Mammary epithelial cell (primary cell): ENCODE measurements at places on chromosomes 5 and 9.

DNA sequence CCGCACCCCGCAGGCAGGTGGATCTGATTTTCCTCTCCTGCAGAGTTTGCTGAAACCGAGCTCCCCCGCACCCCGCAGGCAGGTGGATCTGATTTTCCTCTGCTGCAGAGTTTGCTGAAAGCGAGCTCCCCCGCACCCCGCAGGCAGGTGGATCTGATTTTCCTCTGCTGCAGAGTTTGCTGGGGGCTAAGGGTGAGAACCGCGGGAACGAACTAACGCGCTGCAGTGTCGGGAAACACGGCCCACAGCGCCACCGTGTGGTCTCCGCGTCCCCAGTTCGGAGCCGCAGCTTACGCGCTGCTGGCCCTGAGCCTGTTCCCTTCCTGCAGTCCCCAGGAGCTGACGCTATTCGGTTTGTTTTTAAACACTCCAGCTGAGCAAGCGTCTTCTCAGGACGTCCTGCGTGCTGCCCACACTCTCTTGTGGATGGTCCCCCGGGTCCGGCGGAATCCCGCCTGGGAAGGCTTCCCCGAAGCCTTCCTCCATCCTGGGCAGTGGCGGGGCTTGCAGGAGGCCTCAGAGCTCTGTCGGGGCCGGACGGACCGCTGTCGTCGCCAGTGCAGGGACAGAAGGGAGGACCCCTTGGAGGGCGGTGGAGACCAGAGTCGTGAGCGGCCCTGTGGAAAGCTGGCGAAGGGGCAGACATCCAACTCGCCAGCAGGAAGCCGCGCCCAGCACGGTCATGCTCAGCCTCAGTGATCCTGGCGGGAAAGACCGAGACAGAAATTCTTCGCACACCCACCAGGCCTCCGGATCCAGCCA, 121.2 kb upstream of the LPCAT1 start:
- peak; percentile 56 for DNase-seq

DNA sequence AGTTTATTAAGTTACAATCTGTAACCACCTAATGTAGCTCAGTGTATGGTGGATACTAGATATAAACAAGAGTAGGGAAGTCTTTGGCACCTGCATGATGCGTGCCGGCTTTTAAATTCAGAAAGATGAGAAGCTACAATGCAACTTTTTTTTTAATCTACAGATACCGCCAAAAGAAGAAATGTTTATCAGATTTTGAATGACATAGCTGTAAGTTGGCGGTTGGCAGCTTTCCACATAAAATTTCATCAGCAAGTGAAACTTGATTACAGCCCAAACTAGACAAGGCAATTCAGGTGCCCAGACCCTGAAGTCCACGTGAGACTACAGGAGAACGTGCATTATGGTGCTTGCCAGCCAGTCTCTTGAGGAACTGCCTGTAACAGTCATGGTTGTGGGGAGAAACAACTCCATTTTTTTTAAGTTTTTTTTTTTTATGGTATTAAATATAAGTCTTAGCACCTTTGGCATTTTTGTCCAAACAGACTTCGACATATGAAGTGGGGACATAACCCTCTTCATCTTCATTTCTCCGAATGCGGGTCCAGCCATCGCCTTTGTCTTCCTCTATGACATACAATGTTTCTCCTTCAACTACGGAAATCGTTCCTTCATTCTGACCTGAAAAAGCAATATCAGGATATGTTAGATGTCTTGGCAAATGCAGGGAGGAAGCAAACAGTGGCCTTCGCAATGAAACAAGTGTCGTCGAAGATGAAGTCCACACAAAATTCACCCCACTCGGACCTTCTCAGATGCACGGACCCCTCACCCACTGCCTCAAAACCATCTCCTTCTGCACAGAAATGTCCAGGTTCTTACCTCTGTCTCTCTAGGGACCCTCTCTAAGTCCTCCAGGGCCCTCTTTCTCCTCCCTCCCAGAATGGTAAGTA, 60.4 kb downstream of the USP20 start:
- DNase-seq, result no peak

- no peak for DNase-seq
Observed at GRCh38 chr5:92809855-92810465, 771.1 kb downstream of the NR2F1-AS1 start.

DNA sequence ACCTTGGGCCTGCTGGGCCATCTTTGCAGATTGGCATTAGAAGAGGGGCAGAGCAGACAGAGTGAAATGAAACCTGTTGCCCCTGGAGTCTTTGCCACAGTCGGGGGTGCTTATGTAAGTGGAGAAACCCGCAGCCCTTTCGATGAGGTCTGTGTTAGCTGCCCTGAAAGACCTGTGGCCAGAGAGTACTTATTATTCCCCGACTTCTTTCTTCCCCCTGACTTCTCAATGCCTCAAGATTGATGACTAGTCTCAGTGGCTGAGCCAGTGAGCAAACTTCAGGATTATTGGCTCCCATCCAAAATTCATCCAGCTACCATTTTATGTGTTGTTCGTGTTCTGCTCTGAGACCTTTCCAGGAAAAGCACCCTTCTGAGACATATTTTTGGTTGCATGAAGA, 7.6 kb downstream of the NTRK2 start:
- DNase-seq, result no peak

- no peak for DNase-seq
Observed at GRCh38 chr9:125361837-125362531, 100.4 kb downstream of the GAPVD1 start.

DNA sequence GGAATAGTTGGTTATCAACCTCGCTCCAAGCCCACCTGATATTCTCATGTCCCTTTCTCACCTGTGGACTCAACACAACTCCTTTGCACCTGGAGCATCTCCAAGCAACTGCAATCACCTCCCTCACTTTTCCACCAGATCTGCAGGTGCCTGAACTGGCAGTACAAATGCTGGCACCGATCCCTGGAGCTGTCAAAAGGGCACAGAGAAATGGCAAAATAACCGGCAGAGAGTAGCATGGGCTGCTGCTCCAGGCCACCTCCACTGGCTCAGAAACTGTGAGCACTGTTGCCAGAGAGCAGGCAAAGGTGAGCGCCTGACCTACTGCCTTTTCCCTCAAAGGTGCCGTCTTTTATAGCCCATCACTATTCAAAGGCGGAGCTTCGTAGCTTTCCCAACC, 14.7 kb downstream of the EQTN start:
- no peak for DNase-seq

DNA sequence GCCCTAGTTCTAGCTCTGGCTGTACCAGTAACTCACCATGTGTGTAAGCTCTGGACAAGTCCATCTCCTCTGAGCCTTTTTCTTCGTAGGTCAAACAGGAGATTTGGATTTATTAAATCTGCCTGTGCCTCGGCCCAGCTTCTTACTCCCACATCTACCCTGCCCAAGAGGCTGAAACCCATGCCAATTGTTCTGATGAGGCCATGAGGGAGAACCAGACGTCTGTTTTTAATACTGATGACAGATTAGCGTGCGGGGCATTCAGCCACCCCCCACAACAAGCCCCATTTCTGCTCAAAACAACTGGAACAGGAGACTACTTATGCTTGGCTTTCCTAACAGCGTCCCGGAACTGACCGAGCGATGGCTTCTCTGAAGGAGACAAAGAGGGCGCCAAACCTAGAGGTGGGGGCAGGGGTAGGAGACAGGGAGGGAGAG, 81.2 kb upstream of the TRIM32 start:
- DNase-seq, result no peak

GRCh38 chr9:138101444-138102234, 224.1 kb downstream of the CACNA1B start:
- no peak for DNase-seq

GRCh38 chr5:125484742-125485641, 738.6 kb upstream of the ZNF608 start:
- DNase-seq, result peak; percentile 99

- peak; percentile 32 for DNase-seq
Observed at GRCh38 chr5:17219006-17219422, 1.6 kb downstream of the BASP1 start.

- no peak for DNase-seq
Observed at GRCh38 chr9:131838530-131839280, 98.8 kb upstream of the RAPGEF1 start.

- peak; percentile 2 for DNase-seq
Observed at GRCh38 chr5:137667341-137667740, 68.5 kb downstream of the KLHL3 start.

GRCh38 chr5:36943584-36943983, 67.0 kb downstream of the NIPBL start:
- DNase-seq, result no peak

DNA sequence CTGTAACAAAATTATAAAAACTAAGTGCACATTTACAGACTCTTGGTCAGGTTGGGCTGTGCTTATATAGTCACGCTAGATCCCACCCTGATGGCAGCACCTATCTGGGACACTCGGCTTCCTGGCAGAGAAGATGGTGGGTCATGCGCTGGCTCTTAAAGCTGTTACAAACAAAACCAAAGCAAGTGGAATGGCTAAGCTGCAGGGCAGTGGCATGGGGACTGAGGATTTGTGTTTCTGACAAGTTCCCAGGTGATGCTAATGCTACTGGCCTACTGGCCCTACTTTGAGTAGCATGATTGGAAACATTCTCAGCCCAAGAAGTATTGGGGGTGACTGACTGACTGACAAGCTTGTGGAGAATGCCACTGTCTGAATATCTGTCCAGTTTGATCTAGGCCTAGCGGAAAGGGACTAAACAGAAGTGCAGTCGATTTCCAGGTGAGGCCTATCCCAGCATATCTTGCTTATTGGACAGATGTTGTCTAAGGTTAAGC, 8.3 kb downstream of the BTF3 start:
- no peak for DNase-seq

GRCh38 chr5:7391814-7392692, 3.9 kb upstream of the ADCY2 start:
- no peak for DNase-seq

- no peak for DNase-seq
Observed at GRCh38 chr5:9320652-9321051, 225.2 kb downstream of the SEMA5A start.

GRCh38 chr9:108083796-108084352, 594.3 kb upstream of the KLF4 start:
- DNase-seq, result no peak

DNA sequence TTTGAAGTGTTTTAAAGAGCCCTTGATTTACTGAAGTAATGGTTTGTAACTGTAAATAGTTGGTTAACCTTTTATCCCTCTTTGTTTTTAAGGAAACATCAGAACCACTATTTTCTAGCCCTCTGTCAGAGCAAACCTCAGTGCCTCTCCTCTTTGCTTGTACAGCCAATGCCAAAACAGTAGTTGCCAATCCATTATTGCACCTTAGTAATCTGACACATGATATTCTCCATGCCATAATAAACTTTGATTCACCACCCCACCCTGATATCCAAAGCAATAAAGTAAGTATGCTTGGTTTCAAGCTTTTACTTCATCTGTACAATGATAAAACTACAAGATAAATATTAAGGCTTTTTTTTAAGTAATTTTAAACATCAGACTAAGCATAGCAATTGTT, 100.8 kb downstream of the DMXL1 start:
- DNase-seq, result no peak

GRCh38 chr9:93730648-93731047, 154.3 kb downstream of the PHF2 start:
- no peak for DNase-seq

- DNase-seq, result no peak
Observed at GRCh38 chr9:120456218-120456617, 123.7 kb downstream of the CDK5RAP2 start.

DNA sequence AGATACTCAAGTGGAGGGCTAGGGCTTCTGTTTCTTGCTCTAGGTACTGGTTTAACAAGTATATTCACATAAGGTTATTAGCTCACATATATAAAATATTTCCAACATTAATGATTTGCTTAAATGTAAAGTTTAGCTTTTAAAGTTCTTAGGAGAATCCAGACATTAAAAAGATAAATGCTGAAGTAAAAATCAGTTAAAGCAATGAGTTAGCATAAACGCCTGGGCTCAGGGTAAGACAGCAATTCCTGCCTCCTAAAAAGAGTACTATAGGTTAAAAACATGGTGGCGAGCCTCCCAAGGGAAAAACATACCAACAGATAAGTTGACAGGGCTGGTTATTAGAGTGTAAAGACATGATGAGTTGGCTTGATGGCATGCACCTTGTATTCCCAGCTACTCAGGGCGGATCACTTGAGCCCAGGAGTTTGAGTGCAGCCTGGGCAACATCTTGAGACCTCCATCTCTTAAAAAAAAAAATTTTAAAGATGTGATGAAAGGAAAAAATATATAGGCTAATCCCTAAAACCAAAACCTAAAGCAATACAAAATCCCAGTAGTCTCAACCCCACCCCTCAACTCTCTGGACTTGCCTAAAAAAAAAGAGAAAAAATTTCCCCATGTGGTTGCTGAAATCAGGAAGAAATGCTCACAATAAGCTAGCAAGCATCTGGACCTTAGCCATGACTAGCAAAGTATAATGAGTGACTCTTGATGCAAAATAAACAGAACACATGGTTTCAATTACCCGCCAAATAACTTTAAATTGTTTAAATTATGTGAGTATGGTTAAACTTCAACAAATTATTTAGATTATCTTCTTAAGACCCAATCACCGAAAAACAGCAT, 3.6 kb downstream of the GOLPH3 start:
- peak; percentile 26 for DNase-seq

GRCh38 chr5:77295863-77296378, 85.4 kb downstream of the PDE8B start:
- no peak for DNase-seq

DNA sequence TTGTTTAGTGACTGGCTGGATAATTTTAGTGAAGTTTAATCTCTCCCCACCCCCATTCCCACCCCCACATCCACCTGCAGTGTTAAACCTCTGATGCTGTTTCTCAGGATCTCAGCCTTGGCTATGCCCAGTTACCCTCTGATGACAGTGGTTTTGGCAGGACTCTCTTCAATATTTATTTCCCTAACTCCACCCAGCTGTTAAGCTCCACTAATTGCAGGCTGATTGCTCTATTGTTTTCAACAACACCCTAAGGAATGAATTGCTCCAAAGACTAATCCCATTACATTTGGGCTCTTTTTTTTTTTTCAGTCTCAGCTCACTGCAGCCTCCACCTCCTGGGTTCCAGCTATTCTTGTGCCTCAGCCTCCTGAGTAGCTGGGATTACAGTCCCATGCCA, 46.3 kb downstream of the PHAX start:
- no peak for DNase-seq

- DNase-seq, result no peak
Observed at GRCh38 chr5:20959347-20959746, 971.3 kb upstream of the CDH18 start.

- peak; percentile 12 for DNase-seq
Observed at GRCh38 chr5:41416336-41416735, 94.1 kb downstream of the PLCXD3 start.

- no peak for DNase-seq
Observed at GRCh38 chr9:28650327-28650726, 1077.0 kb upstream of the C9orf72 start.

DNA sequence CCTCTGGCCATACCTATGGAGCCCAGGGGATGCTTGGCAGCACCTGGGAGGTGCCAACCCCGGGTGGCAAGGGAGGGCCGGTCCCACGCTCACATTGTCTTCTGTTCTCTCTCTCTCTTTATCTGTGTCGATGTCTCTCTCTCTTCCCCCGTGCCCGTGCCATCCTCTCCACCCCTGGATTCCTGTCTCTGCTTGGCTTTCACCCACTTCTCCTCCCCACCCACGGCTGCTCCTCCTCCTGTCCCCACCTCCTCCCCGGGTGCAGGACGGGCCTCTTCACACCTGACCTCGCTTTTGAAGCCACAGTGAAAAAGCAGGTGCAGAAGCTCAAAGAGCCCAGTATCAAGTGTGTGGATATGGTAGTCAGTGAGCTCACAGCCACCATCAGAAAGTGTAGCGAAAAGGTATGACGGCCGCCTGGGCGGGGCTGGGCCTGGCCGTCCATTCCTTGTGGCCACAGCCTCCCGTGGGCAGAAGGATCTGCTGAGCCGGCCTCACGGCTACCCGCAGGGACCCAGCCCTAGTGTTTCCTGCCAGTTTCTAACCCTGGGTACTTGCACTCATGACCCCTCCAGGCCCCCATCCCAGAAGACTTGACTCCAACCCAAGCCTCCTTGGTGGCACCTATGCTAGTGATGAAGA, 22.7 kb downstream of the DNM1 start:
- DNase-seq, result no peak
